Fibroblast of skin of left biceps (primary cell): ENCODE measurements at places on chromosomes 4 and X.
A peak's percentile ranks its signal among the peaks of the same experiment; 100 is the strongest.

DNA sequence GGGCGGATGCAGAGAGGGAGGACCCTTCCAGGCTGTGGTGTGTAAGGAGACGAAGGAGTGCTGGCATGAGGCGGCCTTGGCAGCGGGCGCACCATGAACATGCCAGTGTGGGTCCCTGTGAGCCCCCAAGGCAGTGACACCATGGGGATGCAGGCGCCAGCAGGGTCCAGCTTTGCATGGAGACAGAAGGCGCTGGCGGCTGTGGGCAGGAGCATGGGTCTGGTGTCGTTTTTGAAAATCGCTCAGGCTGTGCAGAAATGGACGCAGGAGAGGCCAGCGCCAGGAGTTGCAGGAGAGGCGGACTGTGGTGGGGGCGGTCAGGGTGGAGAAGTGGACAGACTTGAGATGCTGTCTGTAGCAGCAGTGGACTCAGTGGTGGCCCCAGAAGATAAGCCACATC is 56.1 kb downstream of the PCGF3 start:
- no peak for DNase-seq

GRCh38 chr4:1790005-1790404 is 3.1 kb upstream of the FGFR3 start:
- no peak for DNase-seq

GRCh38 chr4:140126261-140126660 is 27.7 kb downstream of the MAML3 start:
- no peak for DNase-seq

- DNase-seq, result no peak
These were observed 7.6 kb upstream of the SPON2 start for GRCh38 chr4:1179976-1180375.

- DNase-seq, result no peak
These were observed 22.6 kb downstream of the SPCS3 start for GRCh38 chr4:176342384-176342783.

- DNase-seq, result no peak
These were observed 239.5 kb downstream of the LHFPL1 start for GRCh38 chrX:112440277-112440676.

DNA sequence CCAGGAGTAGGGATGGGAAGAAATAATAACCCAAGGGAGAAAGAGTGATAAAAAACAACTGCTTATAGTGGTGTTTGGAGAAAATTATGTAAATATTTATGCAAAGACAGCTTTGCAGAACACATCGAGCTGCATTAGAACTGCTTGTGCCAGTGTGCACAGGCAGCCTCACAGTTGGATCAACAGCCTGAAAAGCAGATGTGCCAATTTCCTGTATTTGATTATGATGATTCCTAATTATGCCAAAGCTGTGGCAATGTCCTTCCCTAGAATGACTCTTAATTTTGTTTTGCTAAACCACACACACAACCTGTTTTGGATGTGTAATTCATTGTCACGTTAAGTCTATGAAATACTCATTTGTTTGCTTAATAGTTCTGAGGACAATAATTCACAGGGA is 30.6 kb upstream of the ANTXR2 start:
- DNase-seq, result no peak

- peak; percentile 28 for DNase-seq
These were observed 46.0 kb upstream of the TEX13A start for GRCh38 chrX:105266456-105266855.

DNA sequence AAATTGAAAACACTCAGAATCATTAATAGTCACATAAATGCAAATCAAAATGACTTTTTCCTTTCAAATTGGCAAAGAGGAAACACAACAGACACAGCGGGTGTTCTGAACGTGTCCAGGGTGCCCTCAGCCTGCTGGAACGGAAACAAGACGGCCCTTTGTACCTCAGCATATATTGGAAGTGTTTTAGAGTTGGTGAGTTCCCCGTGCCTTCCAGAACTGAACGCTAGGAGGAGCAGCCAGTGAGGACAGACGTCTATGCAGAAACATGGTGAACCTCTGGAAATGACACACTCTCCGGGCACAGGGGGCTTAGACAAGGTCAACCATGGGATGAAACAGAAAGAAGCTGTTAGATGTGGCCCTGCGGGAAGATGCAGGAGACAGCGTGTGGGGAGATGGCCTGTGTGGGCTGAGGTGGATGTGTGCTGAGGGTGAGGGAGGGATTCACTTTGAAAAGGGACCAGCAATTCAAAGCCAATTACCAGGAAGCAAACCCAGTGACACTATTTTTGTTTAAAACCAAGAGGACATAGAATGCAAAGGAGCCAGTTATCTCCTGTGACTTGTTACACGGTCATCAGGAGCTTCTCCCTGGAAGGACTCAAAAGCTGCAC is 40.4 kb downstream of the RNF212 start:
- no peak for DNase-seq

DNA sequence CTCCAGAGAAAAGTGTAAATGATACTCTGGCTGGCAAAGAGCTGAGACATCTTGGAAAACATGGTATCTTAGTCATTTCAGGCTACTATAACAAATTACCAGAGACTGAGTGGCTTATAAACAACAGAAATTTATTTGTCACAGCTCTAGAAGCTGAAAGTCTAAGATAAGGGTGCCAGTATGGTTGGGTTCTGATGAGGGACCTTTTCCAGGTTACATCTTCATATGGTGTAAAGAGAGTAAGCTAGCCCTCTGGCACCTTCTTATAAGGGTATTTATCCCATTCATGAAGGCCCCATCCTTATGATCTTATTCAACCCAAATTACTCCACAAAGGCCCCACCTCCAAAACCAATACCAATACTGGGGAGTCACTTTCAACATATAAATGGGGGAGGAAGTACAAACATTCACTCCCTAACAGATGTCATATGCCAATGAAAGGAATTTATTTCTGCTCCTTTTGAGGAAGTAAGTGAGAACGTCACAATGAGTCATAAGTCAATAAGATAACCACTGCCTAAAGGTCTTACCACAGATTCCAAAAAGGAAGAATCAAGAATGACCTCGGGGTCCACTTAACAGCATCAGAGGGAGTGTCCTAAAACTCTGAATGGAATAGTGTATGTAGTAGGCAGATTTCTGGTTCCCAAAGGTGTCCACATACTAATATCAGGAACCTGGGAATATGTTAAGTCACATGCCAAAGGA is 246.6 kb downstream of the OPHN1 start:
- no peak for DNase-seq

- DNase-seq, result no peak
These were observed 95.8 kb downstream of the ADRA2C start for GRCh38 chr4:3861720-3862639.

GRCh38 chr4:81736324-81736723 is 264.6 kb upstream of the RASGEF1B start:
- DNase-seq, result no peak

DNA sequence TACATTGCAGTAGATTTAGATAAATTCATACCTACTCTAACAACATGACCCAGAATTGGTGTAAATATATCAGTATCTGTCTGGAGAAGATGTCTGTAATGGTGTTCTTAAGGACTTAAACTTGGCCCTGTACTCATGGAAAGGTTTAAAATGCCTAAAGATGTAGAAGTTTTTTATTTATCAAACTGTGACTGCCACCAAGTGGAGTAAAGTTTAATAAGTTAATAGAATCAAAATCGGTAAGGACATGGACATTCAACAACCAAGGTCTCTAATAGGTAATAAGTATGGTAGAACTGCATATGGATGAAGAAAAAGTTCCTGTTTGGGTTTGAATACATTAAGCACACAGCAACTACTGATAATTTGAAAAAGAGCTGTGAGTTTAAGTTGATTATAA is 474.0 kb upstream of the NDST3 start:
- DNase-seq, result no peak

DNA sequence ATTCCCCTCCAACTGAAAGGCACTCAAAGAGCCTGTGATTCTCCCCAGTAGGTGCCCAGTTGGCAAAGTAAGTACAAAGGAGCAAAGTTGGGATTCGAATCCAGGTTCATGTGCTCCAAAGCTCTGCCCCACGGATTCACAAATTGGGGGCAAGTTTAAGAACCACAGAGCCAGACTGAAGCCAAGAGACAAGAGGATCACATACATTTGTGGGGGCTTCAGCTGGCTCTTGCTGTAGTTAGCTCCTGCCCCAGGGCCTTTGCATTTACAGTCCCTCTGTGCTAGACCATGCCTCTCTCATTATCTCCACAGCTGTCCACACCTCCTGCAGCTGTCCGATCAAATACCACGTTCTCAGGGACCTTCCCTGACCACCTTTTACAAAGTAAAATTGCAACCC is 18.8 kb downstream of the PNMA6F start:
- no peak for DNase-seq

DNA sequence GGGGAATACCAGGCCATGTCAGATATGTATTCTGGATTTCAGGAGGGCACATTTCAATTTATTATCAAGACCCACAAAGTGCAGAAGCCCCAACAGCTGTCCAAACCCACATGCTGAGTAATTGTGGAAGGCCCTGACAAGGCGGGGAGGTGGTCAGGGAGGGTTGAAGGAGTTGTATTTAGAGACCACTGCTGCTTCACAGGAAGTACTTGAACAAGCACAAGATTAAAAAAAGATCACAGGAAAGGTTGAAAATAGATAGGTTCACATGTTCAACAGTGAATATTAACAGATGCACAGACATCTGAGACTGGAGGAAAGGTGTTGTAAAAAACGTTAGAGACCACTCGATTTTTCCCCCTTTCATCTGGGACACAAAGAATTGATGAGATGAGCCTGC is 17.9 kb downstream of the ATP8A1 start:
- DNase-seq, result no peak

DNA sequence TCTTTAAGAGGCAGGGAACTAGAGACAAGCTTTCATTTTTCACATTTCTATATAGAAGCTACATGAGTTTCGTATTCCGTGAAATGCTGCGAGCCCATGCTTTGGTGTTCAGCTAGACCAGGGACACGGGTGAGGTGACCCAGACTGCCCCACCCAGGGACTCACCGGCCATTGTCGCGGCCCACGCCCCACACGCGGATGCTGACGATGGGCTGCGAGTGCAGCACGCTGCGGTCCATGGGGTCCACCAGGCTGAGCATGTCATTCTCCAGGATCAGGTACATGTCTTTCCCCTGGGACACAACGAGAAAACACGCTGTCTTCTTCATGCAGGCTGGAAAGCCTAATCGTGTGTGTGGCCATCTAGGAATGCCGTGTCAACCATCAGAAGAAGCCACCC is 140.4 kb downstream of the NSUN7 start:
- no peak for DNase-seq

- DNase-seq, result no peak
These were observed 1454.8 kb downstream of the RPA4 start for GRCh38 chrX:98338544-98338943.

- no peak for DNase-seq
These were observed 31.7 kb downstream of the AGA start for GRCh38 chr4:177410566-177410965.

GRCh38 chr4:106981431-106981830 is 54.7 kb downstream of the DKK2 start:
- DNase-seq, result no peak

DNA sequence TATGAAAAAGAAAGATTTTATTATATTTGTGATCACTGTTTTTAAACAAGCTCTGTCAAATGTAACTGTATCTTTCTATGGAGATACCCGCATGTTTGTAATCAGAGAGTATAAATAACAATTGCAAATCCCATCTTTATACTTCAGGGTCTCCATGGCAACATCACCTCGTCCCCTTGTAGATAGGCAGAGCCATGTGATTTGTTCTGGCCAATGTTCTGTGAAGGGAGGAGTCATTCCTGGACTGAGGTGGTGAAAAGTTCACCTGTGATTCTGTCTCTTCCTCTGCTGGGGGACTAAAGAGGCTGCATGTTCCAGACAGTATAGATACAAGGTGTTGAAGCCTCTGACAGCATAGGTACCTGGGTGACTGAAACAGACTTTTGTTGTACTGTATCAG is 45.6 kb upstream of the MED14 start:
- DNase-seq, result no peak

GRCh38 chr4:71907782-71908181 is 123.9 kb upstream of the GC start:
- no peak for DNase-seq

- no peak for DNase-seq
These were observed 39.7 kb upstream of the PROM1 start for GRCh38 chr4:16123356-16124084.

GRCh38 chrX:24235084-24235710 is 78.7 kb downstream of the SUPT20HL2 start:
- no peak for DNase-seq
